Vagina (tissue), 2 donors: ENCODE measurements at places on chromosomes 12 and 14.

- no peak for DNase-seq
These were observed 49.0 kb downstream of the TMTC1 start for GRCh38 chr12:29734734-29735133.

DNA sequence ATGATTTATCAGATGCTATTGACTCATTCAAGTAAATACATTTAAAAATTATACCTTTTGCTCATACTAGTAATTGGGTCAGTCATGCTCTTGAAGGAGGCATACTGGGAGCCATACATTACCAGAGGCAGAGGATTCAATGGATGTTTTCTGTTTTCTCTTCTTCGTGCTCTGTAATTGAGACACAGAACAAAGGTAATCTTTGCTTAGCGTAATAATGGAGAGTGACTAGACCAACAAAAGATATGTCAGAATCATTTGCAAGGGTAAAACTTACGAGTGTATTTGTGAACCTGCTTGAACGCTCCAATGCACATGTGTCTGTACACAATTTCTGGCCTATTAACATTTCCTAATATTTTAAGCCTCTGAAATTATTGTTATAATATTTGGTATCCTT is 296.4 kb downstream of the FOXG1 start:
- DNase-seq: no peak

DNA sequence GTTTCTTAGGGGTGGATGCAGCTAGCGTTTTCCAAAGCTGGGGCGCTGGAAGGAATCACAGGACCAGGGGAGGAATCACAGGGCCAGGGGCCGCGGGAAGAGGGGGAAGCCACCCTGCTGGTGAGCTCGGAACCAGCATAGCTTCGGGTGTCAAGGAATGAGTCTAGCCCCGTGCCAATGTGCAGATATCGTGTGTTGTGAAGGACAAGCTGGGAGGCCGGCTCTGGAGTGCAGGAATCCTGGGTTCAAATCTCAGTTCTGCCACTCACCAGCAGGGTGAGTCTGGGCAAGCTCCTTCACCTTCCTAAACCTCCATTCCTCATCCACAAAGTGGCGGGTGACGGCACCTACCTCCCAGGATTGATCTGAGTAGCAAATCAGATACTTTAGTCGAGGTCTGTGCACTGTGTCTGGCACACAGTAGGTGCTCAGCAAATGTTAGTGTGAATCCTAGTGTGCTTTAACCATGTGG is 53.6 kb upstream of the RIN3 start:
- DNase-seq: no peak

- DNase-seq: no peak
These were observed 11.7 kb downstream of the RACGAP1 start for GRCh38 chr12:50013361-50014147.

GRCh38 chr14:74207943-74208342 is 31.3 kb upstream of the VSX2 start:
- DNase-seq: no peak

DNA sequence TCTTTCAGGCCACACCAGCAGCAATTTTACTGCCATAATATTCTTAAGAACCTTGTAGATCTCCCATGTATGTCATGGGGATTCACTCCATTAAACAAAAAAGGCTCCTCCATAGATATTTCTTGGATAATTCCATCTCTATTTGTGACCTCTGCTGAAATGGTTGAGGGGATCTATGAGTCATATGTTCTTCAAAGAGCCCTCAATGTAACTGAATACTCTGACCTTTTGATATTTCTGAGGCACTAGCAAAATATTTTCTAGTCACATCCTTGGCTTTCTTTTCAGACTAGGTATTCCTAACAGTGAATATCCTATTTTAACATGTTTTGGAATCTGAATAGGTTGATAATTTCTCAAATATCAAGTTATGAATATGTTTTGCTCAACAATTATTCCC is 6.6 kb downstream of the NELL2 start:
- no peak for DNase-seq

GRCh38 chr12:3492793-3493042 is 1.7 kb downstream of the PRMT8 start:
- DNase-seq: no peak

DNA sequence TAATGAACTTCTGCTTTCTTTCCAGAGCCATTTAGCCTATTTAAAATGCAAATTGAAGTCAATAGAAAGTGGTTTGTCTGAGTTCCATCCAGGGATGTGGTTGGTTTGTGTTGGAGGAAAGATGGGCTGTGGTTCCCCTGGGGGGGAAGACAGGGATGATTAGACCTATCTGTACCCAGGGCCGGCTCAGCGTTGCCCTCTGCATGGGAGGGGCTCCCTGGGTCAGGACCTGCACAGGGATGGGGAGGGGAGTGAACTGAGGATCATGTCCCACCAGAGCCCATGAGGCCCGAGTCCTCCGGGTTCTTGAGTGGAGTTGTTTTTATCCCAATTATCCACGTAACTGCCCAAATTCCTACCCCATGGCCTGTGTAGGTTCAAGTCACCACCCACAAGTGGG is 76.9 kb upstream of the SFSWAP start:
- no peak for DNase-seq

- no peak for DNase-seq
These were observed 20.6 kb upstream of the MYL2 start for GRCh38 chr12:110940933-110941332.

DNA sequence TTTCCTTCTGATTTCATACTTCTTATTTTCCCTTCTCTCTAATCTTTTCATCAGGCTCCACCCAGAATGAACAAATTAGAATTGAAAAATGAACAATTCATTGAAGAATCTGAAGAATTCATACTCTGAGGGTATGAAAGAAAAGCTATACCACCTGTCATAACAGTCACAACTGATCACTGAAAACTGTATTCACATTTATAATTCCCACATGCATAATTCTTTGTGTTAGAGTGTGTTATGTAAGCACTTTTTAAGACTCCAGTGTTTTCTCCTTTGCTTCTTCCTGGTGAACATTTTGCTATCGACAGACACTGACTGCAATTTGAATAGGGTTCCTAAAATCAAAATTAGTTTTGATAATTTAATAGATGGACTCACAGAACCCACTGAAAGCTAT is 271.2 kb downstream of the SLC16A7 start:
- DNase-seq: no peak

DNA sequence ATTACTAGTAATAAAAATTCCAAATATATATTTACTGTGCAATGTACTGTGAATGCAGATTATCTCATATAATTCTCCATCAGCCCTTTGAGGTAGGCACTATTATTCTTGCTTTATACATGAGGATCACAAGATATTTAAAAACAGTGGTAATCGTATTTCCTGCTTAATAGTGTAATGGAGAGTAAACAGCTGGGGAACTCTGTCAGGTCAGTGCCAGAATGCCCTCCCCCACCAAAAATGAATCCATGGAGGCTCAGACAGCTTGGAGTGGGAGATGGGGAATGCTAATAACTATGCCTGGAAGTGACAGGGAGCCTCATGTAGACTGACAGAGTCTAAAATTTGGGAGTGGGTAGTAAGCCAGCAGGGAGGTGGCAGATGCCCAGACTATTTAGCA is 153.6 kb downstream of the PAH start:
- no peak for DNase-seq

DNA sequence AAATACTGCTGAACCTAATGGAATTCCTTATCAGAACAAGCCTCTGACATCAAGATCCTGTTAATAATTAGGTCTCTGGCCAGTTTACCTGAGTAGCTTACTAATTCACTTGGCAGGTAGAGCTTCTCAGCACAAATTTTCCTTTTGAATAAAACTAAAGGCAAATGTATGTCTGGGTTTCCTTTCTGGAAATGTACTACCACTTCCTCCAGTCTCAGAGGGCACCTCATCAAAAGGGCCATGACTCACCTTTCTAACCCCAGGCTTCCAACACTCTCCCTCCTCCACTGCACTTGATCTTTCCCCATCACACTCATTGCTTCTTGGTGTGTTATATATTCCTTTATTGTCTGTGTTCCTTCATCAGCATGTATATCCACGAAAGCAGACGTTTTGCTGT is 90.5 kb downstream of the SLC2A13 start:
- DNase-seq: no peak

- DNase-seq: no peak
These were observed 51.9 kb downstream of the SYNE3 start for GRCh38 chr14:95464514-95464913.

- no peak for DNase-seq
These were observed 20.4 kb downstream of the TMTC1 start for GRCh38 chr12:29763301-29763683.

- DNase-seq: no peak
These were observed 207.4 kb downstream of the SYNE2 start for GRCh38 chr14:64060199-64060545.

DNA sequence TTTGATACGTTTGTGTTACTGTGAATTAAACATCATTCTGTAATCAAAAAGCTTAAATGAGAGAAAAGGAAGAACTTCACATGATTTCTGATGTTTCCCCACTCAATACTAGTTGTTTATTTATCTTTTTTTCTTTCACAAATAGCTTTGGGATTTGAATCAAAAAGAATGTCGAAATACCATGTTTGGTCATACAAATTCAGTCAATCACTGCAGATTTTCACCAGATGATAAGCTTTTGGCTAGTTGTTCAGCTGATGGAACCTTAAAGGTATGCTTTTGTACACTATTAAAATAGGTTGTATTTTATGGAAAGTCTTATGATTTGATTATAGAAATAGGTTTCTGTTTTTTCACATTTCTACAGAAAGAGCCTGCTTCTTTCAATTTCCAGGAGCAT is 41.5 kb downstream of the APAF1 start:
- DNase-seq: no peak

DNA sequence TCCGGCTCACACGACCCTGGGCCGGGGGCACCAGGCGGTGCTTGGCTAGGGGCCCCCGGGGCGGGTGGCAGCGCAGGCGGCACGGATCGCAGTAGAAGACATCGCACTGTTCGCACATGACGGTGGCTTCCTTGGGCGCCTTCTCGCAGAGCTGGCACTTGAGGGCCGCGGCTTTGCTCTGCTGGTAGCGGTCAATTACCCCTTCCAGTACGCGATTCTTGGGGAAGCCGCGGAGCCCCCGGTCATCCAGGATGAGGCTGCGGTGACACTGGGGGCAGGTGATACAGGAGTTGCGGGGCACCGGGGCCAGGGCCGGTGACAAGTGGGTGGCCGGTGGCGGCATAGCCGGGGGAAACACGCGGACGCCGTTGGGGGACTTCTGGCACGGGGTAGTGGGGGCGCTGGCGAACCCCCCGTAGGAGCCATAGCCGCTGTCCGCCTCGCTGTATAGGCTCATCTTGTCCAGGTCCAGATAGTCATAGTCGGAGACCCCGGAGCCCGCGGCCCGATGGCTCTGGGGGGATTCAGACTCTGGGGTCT is 553 bp downstream of the TRIM9 start:
- DNase-seq: no peak

DNA sequence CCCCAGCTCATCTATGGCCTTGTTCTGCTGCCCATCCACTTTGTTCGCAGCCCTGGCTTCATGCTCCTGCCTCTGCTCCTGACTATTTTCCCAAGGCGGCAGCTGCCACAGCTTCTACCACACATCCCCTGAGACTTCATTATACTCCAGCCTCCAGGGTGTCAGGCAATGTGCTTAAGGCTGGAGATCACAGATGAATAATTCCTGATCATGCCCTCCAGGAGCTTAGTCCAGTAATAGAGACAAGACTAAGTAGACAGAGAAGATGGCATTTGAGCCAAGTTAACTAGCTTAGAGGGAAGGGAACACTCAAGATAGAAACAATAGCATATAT is 7.1 kb downstream of the TAPBPL start:
- DNase-seq: no peak

- DNase-seq: no peak
These were observed 28.5 kb upstream of the C14orf180 start for GRCh38 chr14:104550861-104551728.

DNA sequence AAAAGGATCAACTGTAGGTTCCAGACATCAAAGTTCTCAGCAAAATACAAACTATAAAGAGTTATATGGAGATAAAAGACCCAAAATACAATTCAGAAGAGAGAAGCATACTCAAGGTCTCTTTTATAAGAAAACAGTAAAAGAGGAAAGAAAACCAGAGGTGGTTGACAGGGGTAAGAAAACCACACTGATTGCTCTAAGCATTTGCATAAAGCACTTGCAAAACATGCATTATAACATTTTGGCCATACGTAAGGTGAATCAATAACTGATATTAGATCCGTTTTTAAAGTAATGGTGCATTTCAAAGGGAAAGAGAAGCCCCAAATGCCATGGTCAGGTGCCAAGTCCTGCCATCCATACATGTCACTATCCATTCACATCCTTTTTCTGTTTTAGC is 5.9 kb downstream of the DDHD1 start:
- no peak for DNase-seq

DNA sequence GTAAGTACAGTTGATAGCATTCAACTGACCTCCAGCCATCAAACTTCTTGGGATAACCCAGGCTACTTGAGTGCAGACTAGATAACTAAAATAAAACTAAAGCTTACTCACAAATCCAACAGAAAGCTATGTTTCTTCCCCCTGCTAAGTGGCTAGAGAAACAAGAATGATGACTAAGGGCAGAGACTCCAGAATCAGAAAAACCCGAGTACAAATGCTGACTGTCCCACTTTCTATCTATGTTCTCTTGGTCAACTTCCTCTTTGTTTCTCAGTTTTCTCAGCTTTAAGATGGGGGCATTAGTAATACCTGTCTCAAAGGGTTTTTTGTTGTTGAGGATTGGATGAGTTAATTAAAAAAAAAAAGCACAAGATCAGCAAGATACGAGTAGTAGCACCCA is 6.1 kb upstream of the NUAK1 start:
- no peak for DNase-seq

GRCh38 chr14:65164825-65165135 is 62.5 kb upstream of the MAX start:
- no peak for DNase-seq

DNA sequence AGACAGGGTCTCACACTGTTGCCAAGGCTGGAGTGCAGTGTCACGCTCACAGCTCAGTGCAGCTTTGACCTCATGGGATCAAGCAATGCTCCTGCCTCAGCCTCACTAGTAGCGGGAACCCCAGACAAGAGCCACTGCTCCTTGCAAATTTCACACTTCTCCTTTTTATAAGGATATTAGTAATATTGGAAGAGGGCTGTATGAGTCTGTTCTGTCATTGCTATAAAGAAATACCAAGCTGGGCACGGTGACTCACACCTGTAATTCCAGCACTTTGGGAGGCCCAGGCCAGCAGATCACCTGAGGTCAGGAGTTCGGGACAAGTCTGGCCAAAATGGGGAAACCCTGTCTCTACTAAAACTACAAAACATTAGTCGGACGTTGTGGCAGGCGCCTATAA is 12.9 kb upstream of the ORAI1 start:
- DNase-seq: no peak
